T-helper 1 cell (primary cell): ENCODE measurements at places on chromosomes 13 and 19.

DNA sequence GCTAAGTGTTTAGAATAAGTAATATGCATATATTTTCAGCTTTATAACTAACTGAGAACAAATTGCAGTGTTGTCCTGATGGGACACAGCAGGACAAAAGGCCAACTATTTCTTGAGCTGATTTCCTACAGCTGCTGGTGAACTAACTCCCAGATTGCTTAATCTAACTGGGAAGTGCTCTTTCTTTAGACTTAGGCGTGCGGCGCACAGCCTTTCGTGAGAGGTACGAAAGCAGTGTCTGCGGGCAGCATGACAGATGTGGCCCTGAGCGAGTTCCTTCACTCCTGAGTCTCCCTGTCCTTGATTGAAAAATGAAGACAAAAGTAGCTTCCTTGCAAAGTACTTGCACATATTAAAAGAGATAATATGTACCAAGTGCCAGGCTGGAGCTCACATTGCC is 47.3 kb upstream of the NPAS1 start:
- DNase-seq, result no peak

DNA sequence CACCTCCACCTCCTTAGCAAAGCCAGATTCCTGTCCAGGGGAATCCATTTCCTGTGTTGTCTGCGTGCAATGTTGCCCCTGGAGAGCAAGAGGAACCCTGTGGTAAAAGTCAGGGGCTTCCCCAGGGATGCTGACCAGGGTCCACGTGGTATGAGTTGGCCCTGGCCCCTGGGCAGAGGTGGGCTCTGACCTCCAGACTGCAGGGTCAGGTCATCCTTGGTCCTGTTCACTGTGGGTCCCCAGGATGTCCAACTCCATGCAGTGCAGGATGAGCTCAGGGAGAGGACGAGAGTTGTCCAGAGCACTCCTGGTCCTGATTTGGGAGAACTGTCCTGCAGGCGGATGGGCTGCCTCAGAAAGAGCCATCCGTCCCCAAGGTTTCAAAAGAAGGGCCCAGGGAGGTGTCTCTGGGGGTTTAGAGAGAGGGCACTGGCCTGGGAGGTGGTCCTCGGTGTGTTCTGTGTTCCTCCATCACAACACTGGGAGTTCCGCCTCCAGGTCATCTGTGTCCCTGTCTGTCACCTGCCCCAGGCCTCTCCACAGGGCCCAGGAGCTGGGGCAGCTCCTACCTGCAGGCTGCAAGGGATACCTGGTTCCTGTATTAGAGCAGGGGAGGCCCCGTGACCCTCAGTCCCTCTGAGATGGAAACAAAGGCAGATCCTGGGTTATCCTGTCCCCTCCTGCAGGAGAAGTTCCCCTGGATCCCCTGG is 1.2 kb upstream of the CEACAM4 start:
- DNase-seq, result no peak

DNA sequence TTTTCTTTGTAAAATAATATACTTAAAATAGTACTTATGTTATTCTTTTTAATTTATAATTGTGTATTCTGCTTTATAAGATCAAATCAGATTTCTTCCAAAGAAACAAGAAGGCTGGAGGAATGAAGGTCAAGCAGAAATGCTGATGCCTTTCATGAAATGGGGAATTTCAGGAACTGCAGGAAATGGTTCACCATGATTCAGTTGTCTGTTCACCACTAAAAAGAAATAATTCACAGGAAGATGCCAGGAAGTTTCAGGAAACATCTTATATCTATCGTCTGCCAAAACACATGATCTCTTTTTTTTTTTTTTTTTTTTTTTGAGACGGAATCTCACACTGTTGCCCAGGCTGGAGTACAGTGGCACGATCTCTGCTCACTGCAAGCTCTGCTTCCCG is 15.7 kb upstream of the SCEL start:
- DNase-seq, result no peak

DNA sequence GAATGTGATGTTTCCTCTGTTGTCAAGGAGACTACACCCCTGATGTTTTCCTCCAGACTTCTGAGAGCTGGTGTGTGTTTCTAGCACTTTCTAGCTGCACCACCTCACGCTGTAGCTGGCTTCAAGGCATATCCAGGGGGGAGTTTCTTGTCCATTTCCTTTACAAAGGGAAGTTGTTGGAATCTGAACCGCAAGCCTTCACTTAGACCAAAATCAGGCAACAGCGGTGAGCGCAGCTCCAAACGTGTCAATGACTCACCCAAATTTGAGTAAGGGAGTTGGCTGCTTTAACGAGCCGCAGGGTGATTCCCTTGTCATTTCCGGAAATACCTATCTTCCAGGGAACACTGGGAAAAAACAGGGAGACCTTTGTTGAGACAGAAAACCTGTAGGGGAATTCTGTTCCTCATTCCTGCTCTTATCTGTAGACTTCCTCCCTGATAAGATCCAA is 2.5 kb downstream of the LDLR start:
- peak; percentile 61 for DNase-seq

DNA sequence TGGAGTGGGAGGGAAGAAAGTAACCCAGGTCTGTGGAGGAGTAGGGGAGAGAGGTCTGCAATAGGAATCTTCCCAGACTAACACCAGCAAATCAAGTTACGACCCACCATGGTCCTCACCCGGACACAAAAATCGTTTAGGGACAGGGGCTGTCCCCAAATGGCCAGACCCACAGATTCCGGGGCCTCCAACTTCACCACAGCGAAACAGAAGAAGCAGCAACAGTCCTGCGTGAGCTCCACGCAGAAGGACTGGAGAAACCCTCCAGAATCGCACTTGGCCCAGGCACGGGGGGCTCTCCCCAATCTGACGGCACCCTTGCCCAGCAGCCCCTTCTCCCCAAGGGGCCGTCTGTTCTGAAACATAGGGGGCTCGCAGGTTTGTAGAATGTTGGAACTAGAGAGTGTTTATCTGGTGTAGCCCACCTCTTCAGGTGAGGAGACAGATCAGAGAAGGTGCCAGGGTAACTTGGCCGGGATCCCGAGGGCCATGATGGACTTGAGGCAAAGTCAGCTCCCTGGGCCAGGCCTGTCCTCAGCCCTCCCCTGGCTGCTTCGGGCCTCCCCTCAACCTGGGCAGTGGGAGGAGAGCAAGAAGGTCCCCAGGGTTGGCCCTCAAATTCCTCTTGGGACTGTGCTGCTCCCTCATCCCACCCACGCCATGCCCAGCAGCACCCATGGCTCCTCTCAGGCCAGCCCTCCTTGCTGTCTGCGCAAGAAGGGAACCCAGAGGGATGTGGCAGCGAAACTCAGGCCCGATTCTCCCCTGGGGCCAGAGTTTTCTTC is 82.5 kb upstream of the GPR183 start:
- no peak for DNase-seq

DNA sequence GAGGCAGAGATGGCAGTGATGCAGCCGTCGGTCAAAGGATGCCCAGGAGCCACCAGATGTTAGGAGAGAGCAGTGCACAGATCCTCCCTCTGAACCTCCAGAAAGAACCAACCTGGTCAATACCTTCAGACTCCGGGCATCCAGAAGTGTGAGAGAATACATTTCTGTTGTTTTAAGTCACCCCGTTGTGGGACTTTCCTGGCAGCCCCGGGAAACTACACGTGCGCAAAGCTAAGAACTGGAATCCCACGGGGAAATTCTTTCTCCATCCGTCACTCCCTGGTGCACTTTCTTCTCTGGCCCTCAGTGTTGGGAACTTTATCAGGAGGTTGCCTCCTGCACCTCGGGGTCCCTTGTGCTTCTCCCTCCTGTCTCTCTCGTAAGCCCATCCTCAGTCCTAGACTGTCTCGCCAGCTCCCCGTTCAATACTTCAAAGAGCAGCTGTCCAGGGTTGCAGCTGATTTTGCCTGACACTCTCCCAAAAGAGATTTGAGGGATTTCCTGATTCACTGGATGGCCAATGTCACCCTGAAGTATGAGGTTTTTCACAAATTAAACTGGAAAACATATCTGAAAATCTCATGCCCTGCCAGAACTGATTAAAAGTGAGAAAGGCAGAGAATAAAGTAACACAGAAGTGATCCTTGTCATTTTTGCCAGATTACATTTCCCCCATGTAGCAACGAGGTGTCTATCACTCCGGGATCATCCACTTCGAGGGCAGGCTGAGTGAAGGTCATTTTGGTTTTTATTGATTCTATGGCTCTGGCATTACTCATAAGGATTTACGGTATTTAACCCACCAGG is 136.8 kb downstream of the DCT start:
- DNase-seq, result no peak

DNA sequence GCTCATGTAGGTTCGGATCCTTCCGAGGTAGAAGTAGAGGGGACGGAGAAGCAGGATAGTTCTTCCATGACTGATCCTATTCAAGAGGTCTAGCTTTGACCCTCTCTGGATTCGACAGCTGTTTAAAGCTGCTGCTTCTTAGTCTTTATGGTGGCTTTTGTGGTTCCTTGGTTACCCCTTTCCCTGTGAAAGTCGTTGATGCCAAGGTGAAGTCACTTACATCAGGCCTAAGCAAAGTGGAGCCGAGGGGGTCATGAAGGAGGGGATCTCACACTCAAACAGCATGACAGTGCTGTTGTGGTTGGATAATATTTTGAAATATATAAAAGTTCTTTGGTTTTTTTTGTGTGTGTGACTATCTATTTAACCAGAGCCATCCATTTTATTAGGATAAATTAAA is 8.1 kb downstream of the CCDC70 start:
- no peak for DNase-seq

GRCh38 chr13:59631271-59631670 is 532.5 kb downstream of the DIAPH3 start:
- no peak for DNase-seq

GRCh38 chr19:37951816-37952210 is 44.8 kb downstream of the SIPA1L3 start:
- no peak for DNase-seq

DNA sequence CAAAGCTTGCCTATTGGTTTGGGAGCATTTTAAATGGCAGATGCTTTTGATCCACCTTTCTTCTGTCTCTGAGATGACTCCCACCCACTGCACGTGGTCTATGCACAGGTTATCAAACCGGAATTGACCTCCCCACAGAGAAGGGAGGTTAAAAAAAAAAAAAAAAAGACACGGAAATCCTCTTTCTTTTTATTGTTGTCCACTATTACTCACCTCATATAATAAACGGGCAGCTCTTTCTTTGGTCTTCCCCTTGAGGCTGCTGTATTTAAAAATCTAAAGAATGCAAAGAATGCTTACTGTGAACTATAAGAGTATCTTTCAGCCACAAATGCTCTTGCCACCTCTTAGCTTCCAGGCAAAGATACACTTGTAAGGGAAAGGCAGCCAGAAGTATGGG is 329.7 kb downstream of the NDFIP2 start:
- no peak for DNase-seq

DNA sequence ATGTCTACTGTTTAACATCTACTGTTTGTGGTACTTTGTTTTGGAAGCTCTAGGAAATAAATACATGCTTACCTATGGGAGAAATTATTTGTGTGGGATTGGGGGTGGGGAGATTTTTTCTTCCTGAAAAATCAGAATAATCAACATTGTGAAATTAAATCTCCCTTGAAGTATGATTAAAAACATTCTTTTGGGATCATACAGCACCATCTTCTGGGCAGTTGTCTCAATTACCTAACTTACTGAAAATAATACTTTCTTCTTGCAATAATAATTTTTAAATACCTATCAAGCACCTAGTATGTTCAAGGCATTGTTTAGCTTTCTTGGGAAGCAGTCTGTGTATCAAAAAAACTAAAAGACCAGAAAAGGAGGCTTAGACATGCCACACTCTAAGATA is 576.5 kb upstream of the ARGLU1 start:
- no peak for DNase-seq

GRCh38 chr13:25153736-25154135 is 18.4 kb downstream of the AMER2 start:
- DNase-seq, result no peak

GRCh38 chr19:45440259-45440638 is 16.5 kb upstream of the ERCC1 start:
- no peak for DNase-seq

- DNase-seq, result no peak
Observed at GRCh38 chr13:33711436-33711835, 106.5 kb upstream of the RFC3 start.

- DNase-seq, result no peak
Observed at GRCh38 chr13:33367926-33368325, 82.4 kb upstream of the STARD13 start.

DNA sequence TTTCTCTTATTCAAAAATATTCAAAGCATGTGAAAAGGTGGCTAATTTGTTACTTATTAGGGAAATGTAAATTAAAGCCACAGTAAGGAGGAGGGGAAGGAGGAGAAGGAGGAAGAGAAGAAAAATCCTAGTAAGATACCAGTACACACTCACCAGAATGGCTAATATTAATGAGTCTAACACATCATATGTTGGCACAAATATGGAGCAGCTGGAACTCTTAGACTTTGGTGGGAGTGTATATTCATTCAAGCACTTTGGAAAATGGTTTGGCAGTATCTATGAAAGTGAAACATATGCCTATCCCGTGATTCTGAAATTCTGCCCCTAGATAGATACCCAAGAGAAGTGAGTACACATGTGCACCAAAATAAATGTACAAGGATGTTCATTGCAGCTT is 38.1 kb upstream of the RGCC start:
- DNase-seq, result no peak

- DNase-seq, result peak; percentile 56
Observed at GRCh38 chr19:53881482-53882390, at the start of gene PRKCG. Gene PRKCG (plus strand): TSS chr19:53882197. CDS start chr19:53882495, 298 bp downstream.

GRCh38 chr19:7294558-7295212 is 471 bp upstream of the INSR start:
- no peak for DNase-seq

- no peak for DNase-seq
Observed at GRCh38 chr13:66224663-66225062, 1005.5 kb downstream of the PCDH9 start.

GRCh38 chr13:28658539-28658795 is 463 bp upstream of the POMP start:
- no peak for DNase-seq

- no peak for DNase-seq
Observed at GRCh38 chr13:28641600-28641926, 17.4 kb upstream of the POMP start.

DNA sequence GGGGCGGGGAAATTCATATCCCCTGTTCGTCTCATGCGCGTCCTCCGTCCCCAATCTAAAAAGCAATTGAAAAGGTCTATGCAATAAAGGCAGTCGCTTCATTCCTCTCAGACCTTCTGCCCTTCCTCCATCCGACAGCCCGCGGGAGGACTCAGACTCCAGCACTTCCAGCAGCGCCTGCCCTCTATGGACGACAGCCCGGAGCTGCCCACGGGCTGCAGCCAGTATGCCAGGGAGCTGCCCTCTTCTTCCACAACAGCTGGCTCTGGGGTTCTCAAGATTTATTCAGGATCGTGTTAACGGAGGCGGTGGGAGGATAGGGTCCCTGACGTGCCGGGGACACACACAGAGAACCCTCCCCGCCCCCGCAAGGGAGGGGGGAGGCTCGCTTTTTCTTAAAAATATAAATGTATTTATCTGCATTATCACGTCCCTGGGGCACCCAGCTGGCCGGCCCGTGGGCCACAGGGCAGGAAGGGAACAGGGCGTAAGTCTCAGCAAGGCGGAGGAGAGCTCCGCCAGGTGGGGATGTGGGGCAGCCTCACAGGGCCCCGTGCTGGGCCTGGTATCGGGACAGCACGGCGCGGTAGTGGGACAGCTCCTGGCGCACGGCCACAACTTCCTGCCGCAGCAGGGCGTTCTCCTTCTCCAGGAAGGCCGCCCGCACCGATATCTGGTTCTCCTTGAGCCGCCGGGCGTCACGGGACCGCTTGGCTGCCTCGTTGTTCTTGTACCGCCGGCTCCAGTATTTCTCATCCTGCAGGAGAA is 6.7 kb downstream of the DBP start:
- no peak for DNase-seq
